ENCODE measurements at places on chromosomes 11 and 22. TPM values are rescaled to one million over a fixed set of nuclear protein-coding genes. Genes with fewer than 3 reads are reported as not detected.

Gene SYT12
- 3.3 TPM for total RNA-seq

Gene HBG1
- total RNA-seq: not detected

Gene DRICH1
- total RNA-seq: not detected

Gene TRIM29
- 0.43 TPM for total RNA-seq

Gene ACRV1
- not detected for total RNA-seq

Gene LRRC56
- 2.1 TPM for total RNA-seq

DNA sequence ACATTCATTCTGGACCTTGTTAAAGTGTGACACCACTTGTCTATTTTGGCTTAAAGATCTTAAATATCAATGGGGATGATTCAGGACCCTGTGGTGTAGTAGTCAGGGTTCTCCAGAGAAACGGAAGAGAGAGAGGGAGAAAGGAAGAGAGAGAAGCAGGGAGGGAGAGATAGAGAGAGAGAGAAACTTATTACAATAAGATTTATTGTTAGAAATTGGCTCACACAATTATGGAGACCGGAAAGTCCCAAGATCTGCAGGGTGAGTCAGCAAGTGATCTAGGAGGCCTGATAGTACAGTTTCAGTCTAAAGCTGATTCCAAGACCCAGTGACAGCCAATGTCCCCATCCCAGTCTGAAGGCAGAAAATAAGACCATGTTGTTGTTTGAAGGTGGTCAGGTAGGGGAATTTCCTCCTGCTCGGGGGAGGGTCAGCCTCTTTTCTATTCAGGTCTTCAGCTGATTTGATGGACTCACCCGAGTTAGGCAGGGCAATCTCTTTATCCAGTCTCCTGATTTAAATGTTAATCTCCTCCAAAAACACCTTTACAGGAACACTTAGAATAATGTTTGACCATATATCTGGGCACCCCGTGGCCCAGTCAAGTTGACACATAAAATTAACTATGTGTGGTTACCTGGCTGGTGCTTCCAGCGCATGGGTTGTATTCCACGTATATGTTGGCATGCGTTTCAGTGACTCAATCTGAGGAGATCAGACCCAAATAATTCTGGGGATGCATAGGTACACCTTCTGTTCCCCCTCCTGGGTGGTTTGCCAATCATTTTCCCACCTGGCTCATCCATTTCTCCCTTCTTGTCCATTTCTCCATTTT is 1350.5 kb downstream of the TBC1D22A start:
- no peak overlapping the region for H3K4me3 ChIP-seq
- H3K4me1 ChIP-seq: no peaks in the 10 kb centered on the region
- H3K27me3 ChIP-seq: no peaks in the 10 kb centered on the region
- H3K27ac ChIP-seq: no peak overlapping the region
- no peak for DNase-seq

- H3K36me3 ChIP-seq: peaks cover 3% of the 10 kb centered on the region
- no peak for DNase-seq
- no peak overlapping the region for H3K4me3 ChIP-seq
- H3K27me3 ChIP-seq: no peaks in the 10 kb centered on the region
Measured at GRCh38 chr22:20551805-20552442, 44.5 kb downstream of the MED15 start.

GRCh38 chr11:111452146-111452545 is 60.0 kb downstream of the BTG4 start:
- no peaks in the 10 kb centered on the region for H3K36me3 ChIP-seq
- no peak overlapping the region for H3K4me3 ChIP-seq
- no peak overlapping the region for H3K27ac ChIP-seq
- DNase-seq: no peak
- no peaks in the 10 kb centered on the region for H3K27me3 ChIP-seq
- H3K4me1 ChIP-seq: peaks cover 13% of the 10 kb centered on the region

GRCh38 chr11:16857186-16857585 is 118.7 kb downstream of the C11orf58 start:
- H3K4me1 ChIP-seq: no peaks in the 10 kb centered on the region
- no peak overlapping the region for H3K27ac ChIP-seq
- no peaks in the 10 kb centered on the region for H3K27me3 ChIP-seq

DNA sequence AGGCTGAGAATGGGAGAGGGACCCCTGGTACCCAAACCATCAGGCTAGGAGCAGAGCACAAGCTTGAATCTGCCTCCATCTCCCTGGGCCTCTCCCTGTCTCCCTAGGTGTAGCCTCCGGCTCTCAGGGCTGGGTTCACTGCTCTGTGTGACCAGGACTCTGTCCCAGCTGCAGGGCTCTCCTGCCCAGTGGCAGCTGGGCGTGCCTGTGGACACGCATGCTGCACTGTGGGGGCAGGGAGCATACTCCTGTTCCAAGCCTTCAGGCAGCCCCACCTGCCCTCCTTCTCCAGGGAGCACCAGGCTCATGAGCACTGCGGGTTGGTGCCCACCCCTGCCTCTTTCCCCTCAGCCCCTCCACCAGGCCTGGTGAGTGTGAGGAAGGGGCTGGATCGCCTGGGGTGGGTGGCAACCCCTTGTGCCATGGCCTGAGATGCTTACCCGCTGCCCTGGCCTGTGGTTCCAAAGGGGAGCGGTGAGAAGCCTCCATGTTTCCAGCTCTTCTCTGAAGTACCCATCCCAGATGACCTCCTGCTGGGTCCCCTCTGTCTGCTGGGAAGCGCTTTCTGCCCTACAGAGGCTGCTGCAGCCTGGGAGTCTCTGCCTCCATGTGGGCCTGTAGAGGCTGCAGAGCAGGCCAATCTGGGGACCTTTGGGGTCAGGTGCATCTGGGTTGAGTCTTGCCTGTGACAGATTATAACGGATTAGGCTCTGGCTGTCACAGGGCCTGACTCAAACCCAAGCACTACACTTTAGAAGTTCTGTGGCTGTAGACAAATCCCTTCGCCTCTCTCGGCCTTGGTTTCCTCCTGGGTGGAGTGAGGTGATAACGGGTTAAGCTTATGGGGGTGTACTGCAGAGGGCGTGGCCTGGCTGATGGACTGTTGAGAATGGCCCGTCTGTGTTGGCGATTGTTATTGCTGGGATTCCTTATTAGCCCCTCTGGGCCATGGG is 43.7 kb downstream of the WNT11 start:
- 0 out of 2 replicates have a peak, but pooled peaks cover 3% of the 10 kb centered on the region for H3K4me1 ChIP-seq
- no peaks in the 10 kb centered on the region for H3K36me3 ChIP-seq
- no peak overlapping the region for H3K27ac ChIP-seq
- DNase-seq: no peak
- peaks cover 37% of the 10 kb centered on the region for H3K27me3 ChIP-seq
- H3K4me3 ChIP-seq: no peak overlapping the region

- H3K27me3 ChIP-seq: no peaks in the 10 kb centered on the region
- H3K27ac ChIP-seq: no peak overlapping the region
- peaks cover 4% of the 10 kb centered on the region for H3K4me1 ChIP-seq
Measured at GRCh38 chr11:88428959-88429358, 91.4 kb upstream of the CTSC start.

- no peak overlapping the region for H3K27ac ChIP-seq
- H3K4me3 ChIP-seq: no peak overlapping the region
- H3K36me3 ChIP-seq: no peaks in the 10 kb centered on the region
- H3K4me1 ChIP-seq: peaks cover 18% of the 10 kb centered on the region
Measured at GRCh38 chr11:58060939-58061672, 30.4 kb downstream of the OR6Q1 start.

DNA sequence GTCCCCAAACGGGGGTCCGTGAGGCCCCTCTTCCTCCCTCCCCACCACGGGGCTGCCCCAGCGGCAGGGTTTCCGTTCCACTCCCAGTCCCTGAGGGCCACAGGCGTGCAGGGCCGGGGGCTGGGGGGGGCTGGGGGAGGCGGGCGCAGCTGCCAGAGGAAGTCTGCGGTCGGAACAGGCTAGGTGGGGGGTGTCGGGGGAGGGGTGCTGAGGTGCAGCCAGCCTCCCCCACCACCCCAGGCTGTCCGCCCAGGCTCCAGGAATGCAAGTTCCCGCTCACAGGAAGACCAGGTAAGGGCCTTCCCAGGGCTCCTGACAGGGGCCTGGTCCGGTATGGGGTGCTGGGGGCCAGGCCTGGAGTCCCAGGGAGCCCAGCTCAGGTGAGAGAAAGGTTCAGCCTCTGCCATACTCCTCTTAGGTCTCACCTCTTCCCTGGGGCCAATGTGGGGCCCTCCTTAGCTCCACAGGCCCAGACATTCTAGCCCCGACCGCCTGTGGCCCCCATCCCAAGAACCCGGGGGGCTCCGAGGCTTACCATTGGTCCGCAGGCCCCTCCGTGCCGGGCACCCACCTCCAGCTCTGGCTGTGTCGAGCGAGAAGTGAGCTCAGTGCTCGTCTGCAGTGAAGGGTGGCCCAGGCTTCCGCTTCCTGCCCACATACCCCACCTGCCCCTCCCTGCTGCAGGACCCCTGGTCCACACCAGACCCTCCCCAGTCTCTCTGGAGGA is at the start of gene PTPRCAP:
Gene PTPRCAP (minus strand): TSS at position 601 of the 727 bp plus-strand sequence. CDS start 63 bp downstream, at position 538.
- H3K27ac ChIP-seq: peak within 1 kb of the TSS; percentile 80
- peaks cover 17% of the 10 kb centered on the region for H3K4me1 ChIP-seq
- no peak within 1 kb of the TSS for H3K4me3 ChIP-seq

DNA sequence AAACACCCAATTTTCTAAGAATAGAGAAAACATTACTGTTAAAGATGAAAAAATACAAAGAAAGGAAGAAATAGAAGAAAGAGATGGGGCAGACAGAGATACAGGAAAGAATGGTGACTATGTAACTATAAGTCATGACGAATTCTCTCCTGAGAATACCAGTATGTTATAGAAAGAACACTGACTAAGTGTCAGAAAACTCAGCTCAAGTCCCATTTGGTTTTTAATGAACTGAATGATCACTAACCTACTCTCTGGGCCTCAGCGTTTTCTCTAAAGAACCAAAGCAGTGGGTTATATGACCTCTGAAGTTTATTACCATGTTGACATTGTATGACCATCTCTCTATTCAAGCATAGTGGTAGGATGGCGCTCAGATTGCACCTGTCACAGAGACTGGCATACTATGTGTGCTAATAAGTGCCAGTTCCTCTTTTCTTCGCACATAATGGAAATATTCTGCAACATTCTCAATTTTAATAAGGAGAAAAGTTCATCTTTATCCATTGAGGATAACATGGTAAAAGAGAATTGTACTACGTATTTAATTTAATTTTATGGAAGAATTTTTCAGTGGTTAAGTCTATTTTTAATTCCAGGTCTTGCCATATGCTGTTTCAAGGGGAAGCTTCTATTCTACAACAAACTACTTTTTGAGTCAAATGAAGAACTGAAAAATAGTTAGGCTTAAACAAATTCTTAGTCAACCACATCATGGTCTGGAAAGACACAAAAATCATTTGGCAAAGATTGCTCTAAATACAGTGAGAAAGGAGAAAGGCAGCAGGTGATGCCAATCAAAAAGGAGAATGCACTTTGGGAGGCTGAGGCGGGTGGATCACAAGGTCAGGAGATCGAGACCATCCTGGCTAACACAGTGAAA is 25.0 kb upstream of the EED start:
- no peaks in the 10 kb centered on the region for H3K27me3 ChIP-seq
- no peaks in the 10 kb centered on the region for H3K4me1 ChIP-seq
- H3K4me3 ChIP-seq: no peak overlapping the region
- no peaks in the 10 kb centered on the region for H3K36me3 ChIP-seq
